ENCODE measurements at places on chromosomes 5 and 9.

- DNase-seq: no peak
Observed at GRCh38 chr9:123127512-123128075, 94.1 kb downstream of the GPR21 start.

GRCh38 chr5:159422910-159423309, 92.6 kb upstream of the IL12B start:
- DNase-seq: no peak

DNA sequence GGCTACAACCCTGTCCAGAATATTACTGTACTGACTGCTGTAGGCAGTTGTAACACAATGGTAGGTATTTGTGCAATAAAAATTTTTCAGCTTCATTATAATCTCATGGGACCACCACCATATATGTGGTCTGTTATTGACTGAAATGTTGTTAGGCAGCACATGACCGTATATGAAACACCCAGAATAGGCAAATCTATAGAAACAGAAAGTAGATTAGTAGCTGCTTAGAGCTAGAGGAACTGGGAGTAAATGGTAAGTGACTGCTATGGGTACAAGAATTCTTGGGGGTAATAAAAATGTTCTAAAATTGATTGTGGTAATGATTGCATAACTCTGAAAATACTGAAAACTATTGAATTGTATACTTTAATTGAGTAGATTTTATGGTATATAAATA, 185.7 kb downstream of the ESM1 start:
- DNase-seq: no peak

- DNase-seq: no peak
Observed at GRCh38 chr9:91037511-91038482, 236.2 kb downstream of the SYK start.

Measured in nephron progenitor cell (in vitro differentiated cells).